Smooth muscle cell of trachea (primary cell): ENCODE measurements at places on chromosomes 5 and 9. TPM values are rescaled to one million over a fixed set of nuclear protein-coding genes. Genes with fewer than 3 reads are reported as not detected.

Gene CDK5RAP2
- total RNA-seq, result 32.6 and 40.9 TPM in 2 replicates

Gene NEUROG1
- not detected in 2 replicates for total RNA-seq

Gene WNK2
- total RNA-seq, result 0.15 TPM in 1 of 2 replicates, not detected in the other

Gene CTSV
- 0.33 and 1.5 TPM in 2 replicates for total RNA-seq

Gene OR1J1
- not detected in 2 replicates for total RNA-seq

Gene DDX4
- under 0.01 TPM in 1 of 2 replicates, not detected in the other for total RNA-seq

Gene UGT3A2
- not detected in 2 replicates for total RNA-seq

Gene PCDHGA12
- 26.0 and 35.4 TPM in 2 replicates for total RNA-seq

Gene NOTCH1
- total RNA-seq, result 13.7 and 31.6 TPM in 2 replicates

Gene DUSP1
- total RNA-seq, result 50.8 and 63.5 TPM in 2 replicates

Gene ROR2
- total RNA-seq, result 20.9 and 29.8 TPM in 2 replicates

Gene NEURL1B
- 2.6 and 4.9 TPM in 2 replicates for total RNA-seq
